ENCODE measurements at places on chromosomes 1 and 21.
A peak's percentile ranks its signal among the peaks of the same experiment; 100 is the strongest.

GRCh38 chr1:200346700-200347099 is 63.1 kb downstream of the ZNF281 start:
- no peak for DNase-seq

- no peak for DNase-seq
These were observed 52.7 kb upstream of the SLC25A33 start for GRCh38 chr1:9486466-9487140.

DNA sequence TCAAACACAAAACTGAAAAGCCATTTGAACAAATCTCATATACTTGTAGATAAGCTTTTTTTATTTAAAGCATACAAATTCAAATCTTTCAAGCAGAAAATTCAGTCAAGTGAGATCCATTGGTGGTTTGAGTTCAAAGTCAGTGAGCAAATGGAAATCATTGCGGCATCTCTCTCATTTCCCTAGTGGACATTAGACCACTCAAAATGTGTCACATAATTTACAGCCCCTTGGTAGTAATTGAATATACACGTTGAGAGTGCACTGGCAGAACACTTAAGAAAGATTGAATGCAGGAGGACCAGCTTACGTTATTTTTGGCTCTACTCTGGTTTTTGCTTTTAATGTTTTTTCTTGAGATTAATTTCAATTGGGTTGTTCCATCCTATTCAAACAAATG is 633.7 kb downstream of the USP25 start:
- DNase-seq = no peak

DNA sequence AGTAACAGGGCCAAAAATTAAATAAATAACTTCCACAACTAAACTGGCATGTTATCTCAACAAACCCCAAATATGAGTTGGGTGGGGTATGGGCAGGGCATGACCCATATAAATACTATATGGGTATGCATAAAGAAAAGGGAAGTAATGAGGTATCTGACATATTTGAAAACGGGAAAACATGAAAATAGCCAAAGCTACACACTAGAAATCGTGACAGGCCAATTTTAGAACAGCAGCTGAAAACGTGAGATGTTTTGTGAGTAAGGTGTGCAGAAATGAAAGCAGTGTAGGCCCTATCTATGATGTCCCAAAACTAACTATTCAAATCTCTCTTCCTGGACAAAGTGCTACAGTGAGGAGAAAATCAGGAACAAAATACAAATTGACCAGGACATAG is 537.9 kb upstream of the NR5A2 start:
- no peak for DNase-seq

DNA sequence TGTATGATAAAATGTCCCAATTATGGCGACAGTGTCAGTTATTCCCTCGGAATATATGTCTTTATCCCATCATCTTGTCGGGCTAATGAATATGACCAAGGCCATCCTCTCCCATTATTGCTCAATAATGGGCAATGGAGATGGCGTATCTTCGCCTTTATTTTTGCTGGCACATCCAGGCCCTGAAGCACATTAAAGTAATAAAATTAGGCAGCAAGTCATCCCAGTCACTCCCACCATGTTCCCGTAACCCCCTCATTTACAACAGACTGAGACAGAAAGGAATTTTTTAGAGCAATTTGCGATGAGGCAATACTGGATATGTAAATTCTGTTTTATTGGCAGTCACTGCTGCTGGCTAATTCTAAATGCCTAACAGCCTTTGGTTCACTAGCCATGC is 35.3 kb downstream of the CLIC6 start:
- DNase-seq = no peak

DNA sequence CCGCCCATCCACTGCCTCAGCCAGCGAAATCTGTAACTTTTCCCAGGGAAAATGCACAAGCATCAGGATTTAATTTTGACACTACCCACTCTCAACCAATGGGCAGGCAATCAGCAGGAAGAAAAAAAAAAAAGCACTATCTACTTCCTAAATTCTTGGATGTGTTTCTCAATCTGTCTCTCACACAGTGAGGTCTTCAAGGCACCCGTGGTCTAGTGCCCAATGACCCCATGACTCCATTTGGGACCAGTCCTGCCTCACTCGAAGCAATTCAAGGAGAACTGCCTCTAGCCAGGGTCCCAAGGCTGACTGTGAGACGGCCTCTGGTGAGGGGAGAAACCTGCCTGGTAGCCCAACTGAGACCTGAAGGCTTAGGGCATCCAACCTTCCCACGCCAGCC is 35.9 kb downstream of the CSF1 start:
- no peak for DNase-seq

GRCh38 chr1:211734791-211735190 is 59.4 kb upstream of the NEK2 start:
- DNase-seq = no peak

DNA sequence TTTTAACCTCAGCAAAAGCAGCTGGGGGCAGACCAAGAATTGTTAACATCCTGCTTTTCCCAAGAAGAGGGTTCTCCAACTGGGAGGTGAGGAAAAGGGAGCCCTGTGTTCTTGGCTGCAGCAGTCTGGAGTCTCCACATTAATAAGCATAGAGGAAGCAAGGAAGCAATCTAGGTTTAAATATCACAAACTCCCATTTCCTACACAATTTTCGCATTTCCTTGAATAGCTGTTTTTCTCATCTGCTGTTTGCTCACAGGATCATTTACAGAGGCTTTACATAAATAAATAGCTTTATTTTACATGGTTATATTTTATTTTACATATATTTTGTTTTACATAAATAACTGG is 124.0 kb downstream of the TRIM33 start:
- no peak for DNase-seq

GRCh38 chr1:58460469-58460868 is 86.1 kb downstream of the OMA1 start:
- DNase-seq = no peak

DNA sequence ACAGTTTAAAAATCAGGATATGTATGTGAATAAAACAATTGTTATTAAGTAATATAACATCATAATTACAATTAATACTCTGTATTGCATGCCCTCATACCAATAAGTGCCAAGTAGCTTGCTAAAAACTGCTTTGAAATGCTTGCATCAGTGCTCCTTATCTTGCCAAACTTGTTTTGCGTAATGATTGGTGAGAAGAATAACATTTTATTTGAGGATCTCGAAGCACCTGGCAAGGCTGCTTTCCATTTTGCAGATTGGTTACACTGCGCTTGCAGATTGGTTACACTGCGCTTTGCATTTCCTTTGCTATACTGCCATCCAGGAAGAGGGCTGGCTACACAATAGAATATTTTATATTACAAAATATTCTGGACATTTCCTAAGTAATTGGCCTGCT is 1.7 kb upstream of the PBX1 start:
- no peak for DNase-seq

- no peak for DNase-seq
These were observed 2.6 kb downstream of the ADAMTS5 start for GRCh38 chr21:26964170-26964778.

- peak; percentile 46 for DNase-seq
These were observed 5.1 kb downstream of the LMO4 start for GRCh38 chr1:87333692-87334347.

- DNase-seq = no peak
These were observed 82.4 kb upstream of the PROX1 start for GRCh38 chr1:213905344-213905743.

- DNase-seq = no peak
These were observed 86.9 kb downstream of the GRIK3 start for GRCh38 chr1:36947384-36947783.

DNA sequence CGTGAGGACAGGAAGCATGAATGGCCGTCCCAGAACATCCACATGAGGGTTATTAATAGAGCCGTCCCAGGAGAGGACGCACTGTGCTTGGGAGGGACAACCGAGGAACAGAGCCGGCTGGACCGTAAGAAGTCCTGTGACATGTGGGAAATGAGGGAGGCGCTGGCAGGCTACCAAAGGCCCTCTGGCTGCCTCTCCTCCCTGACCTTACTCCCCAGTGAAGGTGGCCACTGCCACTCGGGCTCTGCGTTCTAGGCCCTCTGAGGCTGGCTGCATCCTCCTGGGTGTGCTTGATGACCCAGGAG is 15.5 kb upstream of the NPPB start:
- no peak for DNase-seq

GRCh38 chr1:94236013-94236491 is 1.3 kb downstream of the ARHGAP29 start:
- no peak for DNase-seq

DNA sequence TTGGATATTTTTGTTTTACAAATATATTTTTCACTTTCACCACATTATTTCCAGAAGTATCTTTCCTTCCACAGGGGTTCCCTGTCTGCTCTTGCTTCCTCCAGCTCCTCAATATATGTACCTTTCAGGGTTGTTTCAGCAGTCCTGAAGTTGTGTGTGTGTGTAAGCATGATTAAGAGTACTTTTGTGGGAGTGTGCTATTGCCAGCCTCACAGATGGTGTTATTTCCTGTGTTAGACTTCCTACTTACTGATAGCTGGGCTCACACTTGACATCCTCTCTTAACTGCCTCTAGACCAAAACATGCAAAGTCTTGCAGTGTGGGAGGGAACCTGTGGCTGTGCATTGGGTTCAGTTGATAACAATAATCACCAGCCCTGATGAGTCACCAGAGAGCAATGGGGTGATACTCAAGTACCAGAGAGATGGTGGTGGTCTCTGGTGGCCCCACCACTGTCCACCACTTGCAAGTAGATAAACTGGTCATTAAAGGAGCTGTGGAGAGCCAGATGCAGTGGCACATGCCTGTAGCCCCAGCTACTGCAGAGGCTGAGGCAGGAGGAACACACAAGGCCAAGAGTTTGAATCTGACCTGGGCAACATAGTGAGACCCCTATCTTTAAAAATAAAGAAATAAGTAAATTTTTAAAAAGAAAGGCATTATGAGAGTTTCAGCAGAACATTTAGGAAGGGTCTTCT is 126.7 kb downstream of the NR5A2 start:
- peak; percentile 71 for DNase-seq

GRCh38 chr1:168454211-168454815 is 89.5 kb downstream of the XCL2 start:
- DNase-seq = no peak

DNA sequence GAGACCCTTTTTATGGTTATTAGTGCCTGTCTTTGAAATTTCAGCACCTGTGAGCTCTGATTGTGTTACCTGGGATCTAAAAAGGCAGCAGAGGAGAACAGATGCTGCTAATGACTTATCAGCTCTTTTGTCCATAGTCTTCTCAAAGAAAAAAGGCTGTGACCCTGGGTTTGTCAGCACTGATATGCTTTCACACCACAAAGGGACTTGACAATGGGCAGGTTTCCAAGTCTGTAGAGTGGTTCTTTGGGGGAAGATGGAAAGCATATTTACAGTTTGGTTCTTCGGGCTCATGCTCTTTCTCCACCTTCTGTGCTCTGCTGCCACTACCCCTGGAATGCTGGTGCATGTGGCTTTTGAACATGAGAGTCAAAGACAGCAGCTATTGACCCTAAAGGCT is 32.0 kb downstream of the DNAJC6 start:
- no peak for DNase-seq

DNA sequence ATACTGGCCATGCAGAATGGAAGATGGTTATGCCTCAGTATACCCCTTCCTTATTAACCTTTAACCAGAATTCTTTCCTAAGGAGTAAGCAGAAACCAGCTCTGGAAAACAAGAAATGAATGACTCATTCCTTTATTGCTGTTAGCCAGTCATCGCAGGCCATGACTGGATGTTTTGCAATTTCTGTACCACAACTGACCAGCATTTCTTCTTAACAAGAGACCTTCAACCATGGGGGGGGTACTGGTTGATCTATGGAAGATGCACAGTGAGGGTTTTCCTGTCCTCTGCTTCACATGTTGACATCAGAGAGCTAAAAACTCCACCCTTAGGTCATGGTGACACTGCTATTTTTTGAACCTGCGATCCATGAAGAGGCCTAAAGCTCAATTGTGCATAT is 28.0 kb upstream of the RNF2 start:
- no peak for DNase-seq

- DNase-seq = no peak
These were observed 126.8 kb upstream of the COL6A1 start for GRCh38 chr21:45854690-45855247.

DNA sequence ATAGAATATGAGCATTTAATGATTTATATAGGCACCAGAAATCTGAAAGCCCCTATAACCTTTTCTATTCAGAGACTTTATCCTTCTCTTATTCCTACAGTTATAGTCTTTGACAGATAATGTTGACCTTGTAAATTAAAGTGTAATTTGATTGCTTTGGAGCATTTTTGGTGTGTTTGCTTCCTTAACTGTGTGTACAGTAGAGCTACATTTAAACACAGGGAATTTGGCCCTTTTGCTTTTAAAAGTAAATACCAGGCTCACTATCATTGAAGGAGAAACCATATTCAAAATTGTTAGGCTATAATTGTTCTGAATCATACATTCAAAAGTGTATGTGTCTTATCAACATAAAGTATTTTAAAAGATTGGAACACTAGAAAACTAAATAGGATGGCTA is 33.0 kb downstream of the STXBP3 start:
- no peak for DNase-seq
